ENCODE measurements at places on chromosomes 6 and 20.

DNA sequence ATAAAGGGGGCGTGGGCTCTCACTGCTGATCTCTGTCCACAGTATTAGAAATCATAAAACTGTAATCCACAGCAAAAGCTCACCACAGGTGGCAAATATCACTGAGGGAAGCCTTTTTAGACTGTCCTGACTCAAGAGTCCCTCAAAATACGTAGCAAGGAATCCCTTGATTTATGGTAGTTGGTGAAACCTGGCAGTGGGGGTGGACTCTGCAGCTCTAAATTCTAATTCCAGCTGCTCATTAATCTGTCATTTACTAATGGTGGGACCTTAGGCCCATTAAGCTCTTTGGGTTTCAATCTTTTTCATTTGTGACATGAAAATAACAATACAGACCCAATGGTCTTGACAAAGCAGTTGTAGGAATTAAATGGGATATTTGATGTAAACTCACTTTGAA is 32.3 kb downstream of the GMDS start:
- DNase-seq, result no peak

DNA sequence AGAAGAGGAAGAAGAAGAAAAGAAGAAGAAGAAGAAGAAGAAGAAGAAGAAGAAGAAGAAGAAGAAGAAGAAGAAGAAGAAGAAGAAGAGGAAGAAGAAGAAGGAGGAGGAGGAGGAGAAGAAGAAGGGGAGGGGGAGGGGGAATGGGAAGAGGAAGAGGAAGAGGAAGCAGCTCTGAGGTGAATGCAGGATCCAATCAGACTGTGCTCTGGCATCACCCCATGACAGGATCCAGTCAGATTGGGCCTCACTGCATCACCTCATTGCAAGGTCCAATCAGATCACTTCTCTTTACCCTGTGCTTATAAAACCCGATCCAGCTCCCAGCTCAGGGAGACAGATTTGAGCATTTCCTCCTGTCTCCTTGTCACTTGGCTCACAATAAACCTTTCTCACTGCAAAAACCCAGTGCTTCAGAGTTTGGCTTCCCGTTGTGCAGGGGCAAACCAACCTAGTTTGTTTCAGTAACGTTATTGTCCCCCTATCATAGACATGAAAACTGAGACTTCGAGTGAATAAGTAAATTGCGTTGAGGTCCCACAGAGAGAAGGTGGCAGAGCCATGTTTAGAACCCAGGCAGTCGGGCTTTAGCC is 28.6 kb upstream of the YWHAB start:
- no peak for DNase-seq

- DNase-seq, result peak; percentile 56
Observed at GRCh38 chr20:57749131-57749690, 39.4 kb upstream of the PMEPA1 start.

GRCh38 chr20:41174373-41174772 is 37.0 kb downstream of the PLCG1 start:
- DNase-seq, result no peak

GRCh38 chr20:40336533-40336932 is 352.5 kb downstream of the MAFB start:
- no peak for DNase-seq

DNA sequence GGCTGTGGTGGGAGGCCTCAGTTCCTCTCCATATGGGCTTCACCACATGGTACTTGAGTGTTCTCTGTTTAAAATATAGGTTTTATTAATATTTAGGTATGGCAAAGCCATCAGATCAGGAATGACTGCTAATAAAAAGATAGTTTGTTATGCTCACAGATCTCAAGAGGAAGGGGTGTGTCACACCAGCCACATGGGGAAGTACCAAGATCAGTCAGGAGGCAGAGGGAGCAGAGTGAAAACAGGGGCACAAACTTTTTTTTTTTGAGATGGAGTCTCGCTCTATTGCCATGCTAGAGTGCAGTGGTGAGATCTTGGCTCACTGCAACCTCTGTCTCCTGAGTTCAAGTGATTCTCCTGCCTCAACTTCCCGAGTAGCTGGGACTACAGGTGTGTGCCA is 92.1 kb upstream of the GCM1 start:
- DNase-seq, result peak; percentile 34

- DNase-seq, result no peak
Observed at GRCh38 chr6:142121342-142121741, 11.4 kb upstream of the GJE1 start.

- peak; percentile 95 for DNase-seq
Observed at GRCh38 chr20:46004889-46005473, 3.7 kb upstream of the MMP9 start.

GRCh38 chr6:35084041-35084491 is 57.1 kb downstream of the TCP11 start:
- no peak for DNase-seq

DNA sequence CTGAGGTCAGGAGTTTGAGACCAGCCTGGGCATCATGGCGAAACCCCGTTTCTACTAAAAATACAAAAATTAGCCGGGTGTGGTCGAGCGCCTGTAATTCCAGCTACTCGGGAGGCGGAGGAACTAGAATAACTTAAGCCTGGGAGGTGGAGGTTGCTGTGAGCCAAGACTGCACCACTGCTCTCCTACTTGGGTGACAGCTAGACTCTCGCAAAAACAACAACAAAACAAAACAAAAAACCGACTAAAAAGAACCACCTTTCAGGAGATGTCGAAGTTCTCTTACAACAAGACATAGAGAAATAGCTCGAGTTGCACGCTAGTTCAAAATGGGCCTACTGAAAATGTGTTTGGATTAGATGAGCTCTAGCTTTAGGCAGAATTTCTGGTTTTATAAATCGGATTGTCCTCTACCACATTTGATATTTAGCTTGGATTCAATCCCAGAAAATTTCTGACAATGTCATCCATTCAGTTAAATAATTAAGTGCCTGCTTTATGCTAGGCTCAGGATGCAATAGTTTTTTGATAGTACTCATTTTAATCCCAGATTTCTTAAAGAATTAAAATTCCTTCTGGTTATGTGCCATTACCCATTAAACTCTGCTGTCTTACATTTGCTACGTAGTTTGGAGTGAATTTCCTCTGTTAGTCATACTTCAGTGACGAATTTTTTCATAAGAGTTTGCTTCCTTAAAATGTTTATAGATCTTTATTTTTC is 137.5 kb upstream of the SHLD1 start:
- no peak for DNase-seq

DNA sequence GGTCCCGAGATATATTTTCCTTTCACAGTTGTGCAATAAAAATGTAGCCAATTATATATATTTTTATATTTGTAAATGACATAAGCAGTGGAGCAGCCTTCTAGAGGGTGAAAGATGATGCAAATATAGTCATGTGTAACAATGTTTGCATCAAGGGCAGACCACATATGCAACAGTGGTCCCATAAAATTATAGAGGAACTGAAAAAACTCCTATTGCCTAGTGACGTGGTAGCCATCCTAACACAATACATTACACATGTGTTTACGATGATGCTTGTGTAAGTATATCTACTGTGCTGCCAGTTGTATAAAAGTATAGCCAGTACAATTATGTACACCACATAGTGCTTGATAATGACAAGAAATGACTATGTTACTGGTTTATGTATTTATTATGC is 162.8 kb downstream of the ZFAND3 start:
- DNase-seq, result no peak

- DNase-seq, result peak; percentile 93
Observed at GRCh38 chr6:154359161-154359574, 2.6 kb upstream of the IPCEF1 start.

DNA sequence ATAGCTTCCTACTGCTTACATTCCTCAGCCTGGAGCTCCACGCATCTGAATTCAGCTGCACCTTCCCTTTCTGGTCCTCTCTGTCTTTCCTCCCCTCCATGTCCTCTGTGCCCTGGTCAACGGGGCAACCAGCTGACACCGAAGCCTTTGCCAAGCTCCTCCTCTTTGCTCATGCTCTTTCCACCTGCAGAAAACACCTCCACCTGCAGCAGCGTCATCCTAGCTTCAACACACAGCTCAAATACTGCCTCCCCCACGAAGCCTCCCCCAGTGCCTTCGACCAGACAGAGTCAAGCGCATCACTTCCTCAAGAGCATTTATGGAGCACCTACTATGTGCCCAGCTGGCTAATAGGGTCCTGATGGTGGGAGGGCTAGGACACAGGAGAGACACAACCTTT is 9.2 kb downstream of the CDH22 start:
- no peak for DNase-seq

GRCh38 chr20:35776513-35777101 is 4.8 kb downstream of the PHF20 start:
- no peak for DNase-seq

GRCh38 chr6:156174031-156174890 is 602.9 kb upstream of the ARID1B start:
- no peak for DNase-seq

All from Kasumi-1 (cell line).